IMR-90 (cell line): ENCODE measurements at places on chromosomes 4 and X. TPM values are rescaled to one million over a fixed set of nuclear protein-coding genes. Genes with fewer than 3 reads are reported as not detected.

The PRICKLE3 gene
- total RNA-seq: 3.1 and 3.4 TPM in 2 replicates

The FREM3 gene
- not detected in 2 replicates for total RNA-seq

The C4orf51 gene
- not detected in 2 replicates for total RNA-seq

The BEND2 gene
- total RNA-seq: not detected in 2 replicates

The LIMCH1 gene
- 2.2 and 2.9 TPM in 2 replicates for total RNA-seq

The TRPC5OS gene
- total RNA-seq: not detected in 2 replicates

The GPC4 gene
- 0.54 and 0.56 TPM in 2 replicates for total RNA-seq

The FRG2 gene
- not detected in 2 replicates for total RNA-seq

The XAGE3 gene
- not detected in 2 replicates for total RNA-seq

The GABRB1 gene
- 16.1 and 16.4 TPM in 2 replicates for total RNA-seq

The CT55 gene
- not detected in 2 replicates for total RNA-seq

The PAK3 gene
- total RNA-seq: 0.36 and 0.56 TPM in 2 replicates
